ENCODE measurements at places on chromosomes 12 and 14. TPM values are rescaled to one million over a fixed set of nuclear protein-coding genes. Genes with fewer than 3 reads are reported as not detected.

BBOF1 gene
- polyA plus RNA-seq: 1.6 TPM

DNA sequence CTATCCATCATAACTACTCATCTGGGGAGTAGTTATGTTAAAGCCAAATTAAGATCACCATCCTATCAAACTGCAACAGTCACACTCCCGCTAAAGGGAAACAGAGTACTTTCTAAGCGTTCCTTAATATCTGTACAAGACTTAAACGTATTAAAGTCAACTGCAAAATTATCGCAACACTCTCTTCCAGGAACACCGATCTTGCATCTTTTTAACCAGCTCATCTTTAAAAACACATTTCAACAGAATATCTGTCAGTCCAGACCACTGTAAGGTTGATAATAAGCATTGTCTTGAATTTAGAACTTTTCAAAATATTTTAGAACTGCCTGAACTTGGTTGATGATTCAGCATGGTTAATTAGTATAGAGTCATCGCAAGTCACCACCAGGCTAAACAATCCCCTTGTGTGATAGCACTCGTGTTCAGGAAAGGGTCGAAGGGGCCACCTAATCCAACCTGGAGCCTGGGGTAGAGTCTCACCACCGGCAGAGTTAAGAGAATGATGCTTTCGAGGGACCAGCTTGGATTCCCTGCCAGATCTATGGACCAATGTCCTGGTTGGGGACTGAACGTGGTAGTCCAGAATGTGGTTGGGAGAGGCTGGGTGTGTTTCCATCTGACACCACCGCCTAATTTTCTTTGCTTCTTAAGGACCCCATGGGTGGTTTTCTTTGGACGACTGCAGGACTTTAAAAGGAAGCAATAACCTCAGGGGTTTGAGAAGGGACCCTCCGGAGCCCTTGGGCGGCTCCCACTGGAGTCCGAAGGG lies 890 bp downstream of the SPTLC2 start:
- no peak for DNase-seq

DNA sequence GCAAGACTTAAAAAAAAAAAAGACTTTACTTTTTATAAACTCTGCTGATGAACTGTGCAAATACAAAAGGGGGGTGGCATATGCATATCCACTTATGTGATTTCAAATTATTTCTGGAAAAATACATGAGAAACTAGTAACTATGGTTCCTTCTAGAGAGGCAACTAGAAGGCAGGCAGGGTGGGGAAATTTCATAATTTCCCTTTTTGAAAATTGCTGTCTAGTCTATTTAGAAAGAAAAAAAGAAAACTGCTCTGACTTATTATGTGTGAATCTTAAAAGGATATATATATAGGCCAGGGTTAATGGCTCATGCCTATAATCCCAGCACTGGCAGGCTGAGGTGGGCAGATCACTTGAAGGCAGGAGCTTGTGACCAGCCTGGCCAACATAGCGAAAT lies 42.3 kb downstream of the ANAPC7 start:
- no peak for DNase-seq

IFNG-AS1 gene
- not detected for polyA plus RNA-seq

GALNT6 gene
- 0.78 TPM for polyA plus RNA-seq

E2F7 gene
- 1.1 TPM for polyA plus RNA-seq

LRRC9 gene
- polyA plus RNA-seq: 0.08 TPM

GRCh38 chr14:77579780-77580179 lies 36.7 kb downstream of the SPTLC2 start:
- DNase-seq: no peak
